ENCODE measurements at places on chromosomes 3 and 15. TPM values are rescaled to one million over a fixed set of nuclear protein-coding genes. Genes with fewer than 3 reads are reported as not detected.

Gene ERICH6
- total RNA-seq: not detected

GRCh38 chr3:115148142-115148790 is 1.2 kb upstream of the ZBTB20 start:
- DNase-seq: no peak

- DNase-seq: no peak
Measured at GRCh38 chr15:92682741-92683510, 27.4 kb upstream of the FAM174B start.

DNA sequence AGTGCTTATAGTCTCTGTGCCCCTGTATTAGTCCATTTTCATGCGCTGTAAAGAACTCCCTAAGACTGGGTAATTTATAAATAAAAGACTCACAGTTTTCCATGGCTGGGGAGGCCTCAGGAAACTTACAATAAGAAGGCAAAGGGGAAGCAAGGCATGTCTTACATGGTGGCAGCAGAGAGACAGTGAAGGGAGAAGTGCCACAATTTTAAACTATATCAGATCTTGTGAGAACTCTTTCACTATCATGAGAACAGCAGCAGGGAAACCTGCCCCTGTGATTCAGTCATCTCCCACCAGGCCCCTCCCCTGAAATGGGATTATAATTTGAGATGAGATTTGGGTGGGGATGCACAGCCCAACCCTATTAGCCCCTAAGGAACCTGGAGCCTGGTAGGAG is 243.2 kb downstream of the EDEM1 start:
- no peak for DNase-seq

- DNase-seq: no peak
Measured at GRCh38 chr3:72862314-72863090, 14.3 kb upstream of the SHQ1 start.

DNA sequence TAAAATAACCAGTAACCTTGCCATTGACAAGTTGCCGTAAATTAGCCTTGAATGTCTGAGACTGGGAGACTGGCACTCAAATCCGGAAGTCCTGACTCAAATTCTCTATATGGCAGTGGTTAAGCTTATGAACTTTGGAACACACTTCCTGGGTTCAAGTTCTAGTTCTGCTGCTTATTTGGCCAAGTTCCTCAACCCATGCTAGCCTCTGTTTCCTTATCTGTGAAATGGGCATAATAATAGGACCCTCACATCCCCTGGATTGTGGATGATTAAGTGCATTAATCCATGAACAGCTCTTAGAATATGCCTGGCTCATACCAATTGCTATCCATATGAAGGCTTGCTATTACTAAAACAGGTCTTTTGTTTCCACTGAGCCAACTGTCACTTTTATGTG is 311.5 kb downstream of the EDEM1 start:
- DNase-seq: no peak

Gene USP13
- total RNA-seq: 6.6 TPM

- DNase-seq: no peak
Measured at GRCh38 chr15:71937650-71938311, 127.4 kb downstream of the NR2E3 start.
